ENCODE measurements at places on chromosomes 12 and 14.

- no peak for DNase-seq
These were observed 14.3 kb downstream of the POMT2 start for GRCh38 chr14:77306416-77306815.

GRCh38 chr14:59189091-59189785 lies 771 bp downstream of the DAAM1 start:
- no peak for DNase-seq

DNA sequence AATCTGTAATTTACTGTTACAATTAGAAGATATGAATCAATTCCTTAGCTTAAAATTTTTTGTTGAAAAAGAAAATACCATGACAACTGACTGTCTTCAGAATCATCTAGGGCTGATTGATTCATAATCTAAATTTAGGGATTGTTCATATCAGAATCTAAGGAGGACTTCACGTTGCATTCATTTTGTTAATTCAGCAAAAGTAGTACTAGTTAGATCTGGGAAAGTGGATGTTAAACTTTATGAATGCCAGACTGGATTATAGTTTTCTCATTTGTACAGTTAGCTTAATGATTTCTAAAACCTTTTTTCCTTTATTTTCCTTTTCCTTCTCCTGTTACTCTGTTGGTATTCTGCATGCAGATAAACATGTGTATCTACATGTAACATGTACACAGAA lies 135.5 kb downstream of the PDE3A start:
- no peak for DNase-seq

- DNase-seq, result no peak
These were observed 2.4 kb downstream of the HRK start for GRCh38 chr12:116878567-116879508.

GRCh38 chr14:89681086-89682018 lies 264.3 kb upstream of the FOXN3 start:
- no peak for DNase-seq

GRCh38 chr14:64880221-64881121 lies 764 bp upstream of the SPTB start:
- no peak for DNase-seq

DNA sequence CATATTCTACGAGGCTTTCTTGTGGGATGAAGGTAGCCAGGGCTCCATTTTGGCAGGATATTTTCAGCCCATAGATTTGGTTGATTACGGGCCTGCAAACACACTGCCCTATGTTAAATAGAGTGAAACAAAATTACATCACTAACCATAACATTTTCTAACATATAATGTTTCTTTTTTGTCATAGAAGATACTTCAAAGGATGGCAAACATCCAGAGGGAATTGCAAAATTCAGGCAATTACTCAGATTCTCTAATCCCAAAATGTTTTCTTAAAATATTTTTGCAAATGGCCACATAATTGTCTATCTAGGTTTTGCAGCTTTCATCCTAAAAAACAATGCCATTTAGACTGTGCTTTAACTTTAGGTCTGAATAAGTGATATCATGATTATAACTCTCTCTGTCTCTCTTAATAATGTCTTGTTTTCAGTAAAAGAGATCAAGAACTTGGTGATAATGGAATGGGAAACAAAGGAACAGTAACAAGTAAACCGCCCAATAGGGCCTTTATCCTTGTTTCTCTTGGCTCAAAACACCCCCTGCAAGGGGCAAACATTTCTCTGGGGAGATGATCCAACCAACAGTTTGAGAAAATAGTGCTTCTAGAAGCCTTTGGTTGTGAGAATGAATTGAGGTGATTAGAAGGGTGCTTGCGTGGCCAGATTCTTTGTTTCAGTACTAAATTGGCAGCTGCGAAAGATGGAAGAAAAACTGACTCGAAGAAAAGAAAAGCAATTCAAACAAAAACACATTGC lies 54.4 kb upstream of the BTG1 start:
- DNase-seq, result no peak

GRCh38 chr12:131454418-131455217 lies 256.3 kb upstream of the SFSWAP start:
- no peak for DNase-seq

DNA sequence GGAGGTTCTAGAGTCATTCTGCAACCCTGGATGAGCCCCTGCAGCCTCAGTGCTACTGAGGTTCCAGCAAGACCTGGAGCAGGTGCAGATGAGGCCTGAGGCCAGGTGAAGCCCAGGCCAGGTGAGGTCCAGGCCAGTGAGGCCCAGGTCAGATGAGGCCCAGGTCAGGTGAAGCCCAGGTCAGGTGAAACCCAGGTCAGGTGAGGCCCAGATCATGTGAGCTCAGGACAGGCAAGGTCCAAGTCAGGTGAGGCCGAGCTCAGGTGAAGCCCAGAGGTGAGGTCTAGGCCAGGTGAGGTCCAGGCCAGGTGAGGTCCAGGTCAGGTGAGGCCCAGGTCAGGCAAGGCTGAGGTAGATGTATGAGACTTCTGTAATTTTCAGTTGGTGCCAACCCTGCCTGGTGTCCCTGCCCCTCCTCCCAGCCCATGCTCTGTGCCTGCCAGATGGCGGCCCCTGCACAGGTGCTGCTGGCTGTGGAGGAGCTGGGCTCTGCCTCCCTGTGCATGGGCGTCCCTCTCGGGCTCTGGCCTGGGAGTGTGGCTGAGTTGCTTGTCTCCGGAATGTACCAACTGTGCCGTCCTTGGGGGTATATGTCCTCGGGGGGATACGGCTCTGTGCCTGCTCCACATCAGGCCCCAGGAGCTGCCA lies 388.5 kb downstream of the TMEM121 start:
- DNase-seq, result no peak

DNA sequence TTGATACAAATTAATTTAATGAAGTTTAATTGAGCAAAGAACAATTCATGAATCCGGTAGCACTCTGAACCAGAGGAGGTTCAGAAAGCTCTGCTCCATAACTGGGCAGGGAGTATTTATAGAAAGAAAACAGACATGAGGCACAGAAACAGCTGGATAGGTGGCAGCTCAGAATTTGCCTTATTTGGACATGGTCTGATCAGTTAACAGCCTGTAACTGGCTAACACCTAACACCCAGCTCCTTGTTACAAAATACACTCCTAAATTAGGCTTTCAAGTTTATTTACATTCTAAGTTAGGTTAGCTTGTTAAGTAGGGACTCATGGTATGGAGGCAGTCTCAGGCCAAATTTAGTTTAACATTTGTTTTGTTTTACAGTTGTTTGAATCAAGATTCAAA lies 67.8 kb upstream of the TMCC3 start:
- DNase-seq, result no peak

- DNase-seq, result no peak
These were observed 27.3 kb downstream of the VPS37B start for GRCh38 chr12:122868471-122869177.

GRCh38 chr12:91211866-91212265 lies 29.2 kb upstream of the DCN start:
- peak; percentile 20 for DNase-seq
